ENCODE measurements at places on chromosomes 6 and 20. TPM values are rescaled to one million over a fixed set of nuclear protein-coding genes. Genes with fewer than 3 reads are reported as not detected.

DNA sequence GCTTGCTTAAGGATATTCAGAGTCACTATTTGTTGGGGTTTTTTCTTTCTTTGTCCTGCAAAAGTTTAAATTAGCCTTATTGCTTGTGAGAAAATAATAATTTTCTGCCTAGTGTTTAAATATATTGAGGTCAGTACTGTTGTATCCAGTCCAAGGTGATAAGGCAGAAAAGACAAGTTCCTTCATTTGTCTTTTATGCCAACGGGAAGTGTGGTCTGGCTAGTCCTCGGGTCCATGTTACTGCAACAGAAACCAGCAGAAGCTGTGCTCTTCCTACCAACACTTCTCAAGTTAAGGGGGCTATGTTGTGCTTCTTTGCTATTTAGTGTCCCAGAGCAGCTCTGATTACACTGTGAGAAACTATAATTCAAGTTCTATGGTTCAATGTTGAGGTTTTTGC lies 301.1 kb downstream of the TBC1D7 start:
- DNase-seq = no peak

- DNase-seq = no peak
These were observed 3.4 kb upstream of the SYS1 start for GRCh38 chr20:45359406-45360148.

DNA sequence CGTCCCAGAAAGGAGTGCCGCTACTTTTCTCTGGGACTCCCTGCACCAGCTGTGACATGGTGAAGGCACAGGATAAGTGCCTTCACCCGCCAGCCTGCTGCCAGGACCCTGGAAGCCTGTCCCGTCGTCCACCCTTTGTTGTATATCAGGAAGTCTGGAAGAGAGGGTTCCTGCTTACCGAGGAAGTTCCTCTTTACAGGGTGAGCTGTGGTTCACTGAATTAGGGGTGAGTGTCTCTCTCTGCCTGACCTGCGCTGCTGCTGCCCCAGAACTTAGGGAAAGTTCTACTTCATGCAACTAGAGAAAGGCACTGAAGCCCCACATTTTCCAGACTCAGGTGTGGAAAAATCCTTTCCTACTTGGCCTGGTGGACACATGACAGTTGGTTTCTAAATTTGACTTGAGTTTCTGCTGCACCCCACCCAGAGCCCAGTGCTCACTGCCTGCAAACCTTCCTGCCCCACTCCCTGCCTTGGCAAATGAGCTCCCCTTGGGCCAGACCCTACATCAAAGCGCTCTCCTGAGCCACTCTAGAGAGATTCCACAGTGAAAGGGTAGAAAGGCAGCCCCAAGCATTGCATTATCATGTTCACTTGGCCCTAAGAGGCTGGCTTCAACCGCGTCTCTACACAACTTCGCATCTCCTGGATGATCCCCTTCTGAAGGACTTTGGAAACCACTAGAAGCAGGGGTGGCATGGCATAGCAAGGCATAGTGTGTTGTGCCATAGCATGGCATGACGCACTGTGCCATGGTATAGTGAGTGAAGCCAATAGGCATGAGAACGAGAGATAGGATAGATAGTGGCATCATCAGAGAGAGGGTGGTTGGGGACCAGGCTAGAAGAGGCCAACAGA lies 215.8 kb upstream of the CDYL start:
- no peak for DNase-seq

- DNase-seq = peak; percentile 39
These were observed 3.4 kb upstream of the TBC1D7 start for GRCh38 chr6:13331516-13332348.

GRCh38 chr6:84768442-84769174 lies 4.2 kb upstream of the TBX18 start:
- DNase-seq = no peak

DNA sequence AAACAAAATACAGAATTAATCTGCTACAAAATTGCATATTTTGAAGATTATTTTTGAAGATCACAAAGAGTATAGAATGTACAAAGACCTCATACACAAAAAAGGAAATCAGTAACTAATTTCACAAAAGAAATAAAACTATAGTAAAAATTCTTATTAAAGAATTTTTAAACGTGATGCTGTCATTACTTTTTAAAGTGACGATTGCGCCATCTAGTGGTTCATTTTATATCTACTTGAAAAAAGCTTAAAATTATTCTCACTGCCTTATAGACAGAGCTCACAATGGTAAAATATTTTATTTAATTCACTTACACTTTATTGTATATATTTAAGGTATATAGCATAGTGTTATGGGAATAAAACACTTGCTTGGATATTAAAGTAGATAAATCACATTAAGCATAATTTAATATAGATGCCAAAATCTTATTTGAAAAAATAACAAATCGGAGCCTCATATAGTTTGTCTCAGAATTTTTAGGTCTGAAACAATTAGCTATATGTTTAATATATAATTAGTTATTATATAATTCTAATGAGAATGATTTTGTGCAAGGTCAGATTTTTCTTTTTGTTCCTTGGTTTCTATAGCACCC lies 128.8 kb downstream of the PHF3 start:
- DNase-seq = peak; percentile 61

DNA sequence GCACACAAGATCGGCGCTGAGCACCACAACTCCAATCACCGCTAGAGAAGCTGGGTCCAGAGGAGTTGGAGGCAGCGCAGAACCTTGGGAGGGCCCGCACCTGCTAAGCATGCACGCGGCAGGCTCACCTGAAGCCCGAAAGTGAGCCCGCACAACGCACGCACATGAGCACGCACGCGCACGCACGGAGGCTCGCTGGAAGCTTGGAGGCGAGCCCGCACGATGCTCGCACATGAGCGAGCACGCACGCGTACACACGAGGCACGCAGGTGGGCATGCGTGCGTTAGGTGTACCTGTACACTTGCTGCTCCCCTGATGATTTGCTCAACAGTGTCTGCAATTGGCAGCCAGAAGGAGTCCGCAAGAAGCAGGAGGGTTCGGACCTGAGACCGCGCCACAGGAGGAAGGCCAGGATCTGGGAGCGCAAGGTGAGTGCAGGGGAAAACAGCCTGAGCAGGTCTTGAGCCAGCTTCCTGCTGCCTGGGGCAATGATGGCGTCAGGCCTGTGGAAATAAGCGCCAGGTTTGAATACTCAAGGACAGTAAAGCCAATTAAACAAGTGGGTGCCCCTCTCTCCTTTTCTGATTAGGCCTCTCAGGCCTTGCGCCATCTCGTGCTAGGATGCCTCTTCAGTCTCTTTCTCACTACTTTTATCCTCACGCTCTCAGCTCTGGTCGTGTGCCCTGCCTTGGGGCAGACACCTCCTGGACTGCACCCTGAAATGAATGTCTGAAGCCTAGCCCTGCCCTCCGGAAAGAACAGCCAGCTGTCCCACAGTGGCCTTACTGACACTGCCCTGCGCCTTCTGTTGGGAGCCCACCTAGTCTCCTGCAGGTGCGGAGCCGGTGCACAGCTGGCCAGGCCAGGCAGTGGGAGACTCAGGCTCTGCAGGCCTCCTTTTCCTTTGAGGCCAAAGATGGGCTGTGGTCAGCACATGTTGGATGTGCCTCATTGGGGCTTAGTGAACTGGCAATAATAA lies 340.4 kb downstream of the CDC5L start:
- DNase-seq = no peak

GRCh38 chr20:40056171-40056570 lies 632.9 kb downstream of the MAFB start:
- DNase-seq = no peak

DNA sequence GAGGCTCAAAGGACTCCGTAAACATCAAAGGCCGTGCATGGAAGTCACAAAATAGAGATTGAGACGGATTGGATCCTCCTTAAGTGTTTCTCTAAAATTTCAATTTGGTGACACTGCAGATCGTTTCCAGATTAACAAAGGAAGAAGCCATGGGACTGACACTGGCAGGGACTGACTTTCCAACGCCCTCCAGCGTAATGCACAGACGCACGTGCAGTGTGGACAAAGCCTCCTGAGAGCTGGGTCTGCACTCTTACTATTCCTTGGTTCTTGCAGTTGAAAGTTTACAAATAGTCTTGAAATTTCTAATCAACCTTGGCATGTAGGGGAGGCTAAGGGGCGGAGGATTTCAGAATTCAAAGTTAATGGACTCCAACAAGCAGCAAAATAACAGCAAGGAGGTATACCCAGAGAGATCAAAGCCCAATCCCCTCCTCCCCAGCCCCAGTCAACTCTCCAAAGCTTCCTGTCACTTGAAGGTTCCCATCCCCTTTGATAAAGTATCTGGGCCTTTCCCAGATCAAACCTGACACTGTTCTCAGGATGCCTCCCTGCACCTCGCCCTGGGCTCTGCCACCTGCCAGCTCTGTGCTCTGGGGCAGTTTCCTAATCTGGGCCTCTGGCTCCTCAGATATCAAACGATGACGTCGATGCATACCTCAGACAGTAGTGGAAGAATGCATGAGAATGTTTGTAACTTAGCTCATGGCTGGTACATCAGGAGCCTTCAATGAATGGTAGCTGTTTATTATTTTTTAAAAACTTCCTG lies 106.5 kb upstream of the TRAF3IP2 start:
- DNase-seq = peak; percentile 46

GRCh38 chr6:112886415-112886814 lies 539.3 kb downstream of the RFPL4B start:
- DNase-seq = peak; percentile 67

GRCh38 chr6:124294574-124295200 lies 491.0 kb downstream of the NKAIN2 start:
- DNase-seq = no peak

DNA sequence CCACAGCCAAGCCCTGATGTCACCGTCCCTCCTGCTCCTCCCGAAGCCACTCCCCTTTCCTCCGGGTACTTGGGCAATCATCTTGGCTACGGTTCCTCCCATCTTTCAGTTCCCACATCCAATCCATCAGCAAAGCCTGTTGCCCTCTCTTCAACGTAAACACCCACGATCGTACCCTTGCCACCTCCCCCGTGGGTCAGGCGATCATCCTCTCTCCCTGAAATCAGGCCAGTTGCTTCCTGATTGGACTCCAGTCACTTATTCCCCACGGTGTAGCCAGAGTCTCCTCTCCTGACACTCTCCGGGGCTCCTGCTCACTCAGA lies 44.5 kb downstream of the SULF2 start:
- no peak for DNase-seq

DNA sequence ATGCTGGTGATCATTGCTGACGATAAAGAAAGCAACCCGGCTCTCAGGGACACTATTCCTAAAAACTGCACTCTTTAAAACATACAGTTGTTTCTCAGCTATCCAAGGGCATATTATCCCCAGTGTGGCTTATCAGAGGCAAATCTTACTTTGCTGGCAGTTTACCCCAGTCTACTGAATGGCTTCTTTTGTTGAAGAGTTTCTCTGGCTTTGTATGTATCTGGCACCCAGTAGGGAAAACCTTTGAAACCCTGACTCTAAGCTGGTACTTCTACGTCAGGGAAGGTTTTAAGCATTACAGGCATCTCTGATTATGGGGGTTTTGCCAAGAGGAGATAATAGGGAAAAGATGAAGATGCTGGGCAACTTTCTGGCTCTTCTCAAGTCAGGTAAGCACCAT lies 637.6 kb upstream of the CHD6 start:
- DNase-seq = no peak

GRCh38 chr6:90021711-90022110 lies 127.4 kb downstream of the GJA10 start:
- no peak for DNase-seq

GRCh38 chr6:166898910-166899309 lies 57.4 kb downstream of the RNASET2 start:
- DNase-seq = no peak

GRCh38 chr6:3911614-3912336 lies 62.6 kb downstream of the FAM50B start:
- DNase-seq = peak; percentile 66

GRCh38 chr6:161035182-161035980 lies 43.8 kb downstream of the MAP3K4 start:
- no peak for DNase-seq

GRCh38 chr6:54525731-54526130 lies 217.5 kb downstream of the TINAG start:
- DNase-seq = no peak

DNA sequence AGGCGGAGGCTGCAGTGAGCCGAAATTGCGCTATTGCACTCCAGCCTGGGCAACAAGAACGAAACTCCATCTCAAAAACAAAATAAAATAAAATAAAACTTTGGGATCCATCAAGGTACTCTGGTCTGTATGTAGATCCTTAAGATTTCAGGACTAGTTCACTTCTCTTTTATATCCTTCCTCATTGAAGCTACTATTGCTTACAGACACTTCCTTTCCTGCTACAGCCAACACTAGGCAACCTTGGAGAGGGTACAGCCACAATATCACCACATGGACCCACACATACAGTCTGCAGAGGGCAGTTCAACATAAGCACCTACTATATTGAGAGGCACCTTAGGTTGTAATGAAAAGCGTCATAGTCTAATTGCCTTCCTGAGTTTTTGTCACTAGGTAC lies 113.3 kb downstream of the ATXN1 start:
- no peak for DNase-seq

- DNase-seq = peak; percentile 4
These were observed 115.5 kb downstream of the DOK5 start for GRCh38 chr20:54590856-54591255.

- no peak for DNase-seq
These were observed 185.6 kb downstream of the TSHZ2 start for GRCh38 chr20:53157443-53158408.

- DNase-seq = no peak
These were observed 164.4 kb upstream of the QKI start for GRCh38 chr6:163250116-163250515.

GRCh38 chr6:68252632-68253031 lies 382.4 kb upstream of the ADGRB3 start:
- no peak for DNase-seq

GRCh38 chr6:14036911-14037310 lies 80.7 kb upstream of the CD83 start:
- DNase-seq = no peak

LZTS3 gene
- 8.8 TPM for polyA plus RNA-seq

LRRN4 gene
- 26.9 TPM for polyA plus RNA-seq

FRS3 gene
- polyA plus RNA-seq = 3.7 TPM

BTN1A1 gene
- 0.06 TPM for polyA plus RNA-seq

TAP1 gene
- 181 TPM for polyA plus RNA-seq
